Fibroblast of skin of scalp (primary cell): ENCODE measurements at places on chromosomes 4 and X.

- DNase-seq: peak; percentile 23
Observed at GRCh38 chr4:125060376-125060775, 254.4 kb upstream of the FAT4 start.

DNA sequence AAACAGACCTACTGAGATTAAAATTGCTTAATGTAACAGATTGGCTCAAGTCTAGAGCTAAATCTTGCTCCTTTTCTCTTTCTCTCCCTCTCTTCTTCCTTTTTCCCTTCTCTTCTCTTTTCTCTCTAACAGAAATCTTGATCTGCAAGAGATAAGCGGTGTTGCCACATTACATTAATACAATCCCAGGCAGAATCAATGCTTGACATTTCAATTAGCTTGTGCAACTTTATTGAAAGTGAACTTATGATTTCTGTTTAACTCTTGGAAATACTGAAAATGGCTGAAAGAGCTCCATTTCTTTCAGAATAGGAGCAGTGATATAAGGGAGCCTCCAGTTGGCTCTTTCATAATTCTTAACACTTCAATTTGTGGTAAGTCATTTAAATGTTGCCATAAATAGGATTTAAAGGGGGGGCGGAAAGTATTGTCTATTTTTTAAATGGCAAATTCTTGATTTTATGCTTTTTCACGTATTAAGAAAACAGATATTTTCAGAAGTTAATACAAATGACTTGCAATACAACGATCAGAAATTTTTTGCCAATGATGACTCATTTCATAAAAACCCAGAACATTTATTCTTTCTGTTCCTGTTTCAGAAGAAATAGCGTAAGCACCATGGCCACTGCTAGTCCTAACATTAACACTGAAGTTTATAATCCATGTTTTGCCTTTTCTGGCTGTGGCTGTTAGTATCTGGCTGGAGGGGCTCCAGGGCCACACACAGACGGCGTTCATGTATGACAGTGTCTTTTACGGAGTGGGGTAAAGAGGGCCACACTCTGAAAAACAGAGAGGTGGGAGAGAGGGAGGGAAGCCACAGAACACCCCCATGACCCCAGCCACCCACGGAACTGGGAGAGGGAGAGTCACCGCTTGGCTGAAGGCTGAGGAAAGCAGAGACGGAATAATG is 115.7 kb upstream of the FAT1 start:
- DNase-seq: peak; percentile 74

DNA sequence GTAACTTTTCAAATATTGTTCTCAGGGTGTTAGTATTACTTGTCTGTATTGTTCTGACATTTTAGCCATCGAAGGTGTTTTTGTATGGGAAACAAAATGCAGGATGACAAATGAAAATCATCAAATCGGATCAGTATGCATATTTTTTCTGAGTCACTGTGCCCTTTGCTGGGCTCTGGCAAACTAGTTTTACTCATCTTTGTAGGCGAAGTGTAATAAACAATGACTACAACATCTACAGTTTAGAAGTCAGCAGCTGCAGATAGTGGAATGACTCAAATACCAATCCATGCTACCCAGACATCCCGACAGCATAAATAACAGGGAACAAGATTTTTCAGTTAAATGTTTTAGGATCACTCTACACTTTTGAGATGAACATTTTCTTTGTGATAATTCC is 557.3 kb upstream of the TENM3 start:
- peak; percentile 87 for DNase-seq

GRCh38 chr4:87838890-87839591 is 6.3 kb downstream of the MEPE start:
- DNase-seq: peak; percentile 45

GRCh38 chr4:74548561-74548960 is 103.6 kb downstream of the AREG start:
- DNase-seq: no peak
